Esophagus (tissue), 2 donors: ENCODE measurements at places on chromosomes 2 and 18. TPM values are rescaled to one million over a fixed set of nuclear protein-coding genes. Genes with fewer than 3 reads are reported as not detected.

CRYGD gene
- polyA plus RNA-seq: not detected

SERPINB11 gene
- polyA plus RNA-seq: 6.4 TPM

DAW1 gene
- polyA plus RNA-seq: not detected

IL36RN gene
- polyA plus RNA-seq: 38.4 TPM

RFTN2 gene
- polyA plus RNA-seq: 0.38 TPM
